ENCODE measurements at places on chromosomes 12 and 14.

GRCh38 chr14:100440207-100440631 is 117.1 kb downstream of the SLC25A47 start:
- DNase-seq, result peak; percentile 34

DNA sequence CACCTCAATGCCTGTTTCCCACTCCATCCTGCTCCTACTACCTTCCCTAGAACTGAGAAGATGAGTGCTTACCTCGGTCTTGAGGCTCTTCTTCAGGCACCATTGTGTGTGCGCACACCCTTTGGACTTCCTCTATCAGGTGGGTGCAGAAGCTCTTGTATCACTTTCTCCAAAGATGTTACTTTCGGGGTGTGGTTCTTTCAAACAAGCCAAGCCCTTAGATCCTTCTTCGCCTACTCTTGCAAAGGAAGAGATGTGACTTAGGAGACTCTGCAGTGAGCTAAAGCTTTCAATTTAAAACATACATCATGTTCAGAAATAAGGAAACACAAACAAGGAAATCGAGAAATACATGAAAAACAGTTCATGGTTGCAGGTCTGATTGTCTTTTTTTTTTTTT is at the start of gene CLEC4C:
TSS of gene CLEC4C (minus strand) at position 130 of the 400 bp plus-strand sequence. CDS start at position 103, 27 bp downstream.
- DNase-seq, result no peak

- no peak for DNase-seq
Measured at GRCh38 chr14:67680941-67681340, 6.5 kb upstream of the VTI1B start.

- peak; percentile 27 for DNase-seq
Measured at GRCh38 chr14:75188520-75189268, 12.3 kb upstream of the TMED10 start.

DNA sequence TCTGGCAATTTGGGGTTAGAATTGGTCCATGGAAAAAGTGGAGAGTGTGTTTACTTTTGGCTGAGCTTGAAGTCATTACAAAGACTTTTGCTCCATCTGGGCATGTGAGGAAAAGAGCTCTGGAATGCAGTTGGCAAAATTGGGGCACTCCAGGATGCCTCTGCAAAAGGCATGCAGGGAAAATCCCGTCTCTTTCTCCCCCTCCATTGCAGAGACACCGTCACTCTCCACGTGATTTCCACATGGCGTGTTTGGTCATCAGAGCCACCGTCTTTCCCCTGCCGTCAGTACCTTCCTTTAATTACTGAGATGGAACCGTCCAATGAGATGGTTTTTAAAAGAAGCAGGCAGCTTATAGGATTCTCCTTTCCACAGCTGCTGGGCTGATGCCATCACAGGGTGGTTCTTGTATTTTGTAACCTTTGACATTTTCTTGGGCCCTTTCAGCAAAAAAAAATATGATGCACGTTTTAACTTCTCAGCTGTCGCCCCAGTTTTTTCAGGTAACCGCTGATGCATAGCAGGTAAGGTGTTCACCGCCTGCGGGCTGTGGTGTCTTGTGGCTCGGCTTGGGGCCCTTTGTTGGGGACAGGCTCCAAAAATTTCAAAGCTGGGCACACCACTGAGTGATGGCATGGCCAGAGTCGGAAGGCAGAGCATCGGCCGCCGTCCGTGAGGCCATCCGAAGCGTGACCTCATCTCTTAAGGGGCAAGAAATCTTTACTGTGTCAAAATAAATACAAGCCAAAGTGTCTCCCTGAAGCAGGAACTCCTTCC is 68.4 kb downstream of the CACNA1C start:
- DNase-seq, result no peak
